ACHN (cell line): ENCODE measurements at places on chromosomes 5 and 9.
A peak's percentile ranks its signal among the peaks of the same experiment; 100 is the strongest.

GRCh38 chr5:180153991-180154390 lies 55.0 kb downstream of the RASGEF1C start:
- DNase-seq, result no peak

- DNase-seq, result no peak
Measured at GRCh38 chr5:62093411-62093810, 212.6 kb upstream of the KIF2A start.

DNA sequence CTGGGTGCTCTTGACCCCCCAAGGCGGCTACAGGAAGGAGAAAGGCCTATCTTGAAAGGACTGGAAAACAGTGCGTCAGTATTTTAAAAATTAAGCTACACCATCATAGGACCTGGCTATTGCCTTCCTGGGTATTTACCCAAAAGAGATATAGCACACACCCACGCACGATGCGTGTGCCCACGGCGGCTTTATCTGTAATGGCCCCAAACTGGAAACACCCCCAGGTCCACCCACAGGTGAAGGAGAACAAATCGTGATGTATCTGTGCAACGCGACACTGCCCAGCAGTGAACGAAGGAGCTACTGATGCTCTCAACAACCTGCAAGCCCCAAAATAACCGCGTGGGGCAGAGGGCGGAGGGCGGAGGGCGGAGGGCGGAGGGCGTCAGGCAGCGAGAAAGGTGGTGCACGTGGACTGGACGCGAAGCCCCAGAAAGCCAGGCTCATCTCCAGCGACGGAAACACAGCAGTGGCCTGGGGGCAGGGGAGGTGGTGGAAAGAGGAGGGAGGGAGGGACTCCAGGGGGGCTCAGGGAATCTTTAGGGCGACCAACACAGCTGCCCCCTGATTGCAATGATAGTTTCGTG lies 12.4 kb upstream of the PTGDS start:
- DNase-seq, result no peak

GRCh38 chr9:119153402-119153801 lies 215.8 kb downstream of the BRINP1 start:
- DNase-seq, result no peak

- no peak for DNase-seq
Measured at GRCh38 chr5:58979090-58979489, 396.2 kb downstream of the RAB3C start.

GRCh38 chr5:133738271-133738670 lies 125.9 kb upstream of the FSTL4 start:
- no peak for DNase-seq

GRCh38 chr9:98457726-98458370 lies 202.4 kb upstream of the TBC1D2 start:
- no peak for DNase-seq

DNA sequence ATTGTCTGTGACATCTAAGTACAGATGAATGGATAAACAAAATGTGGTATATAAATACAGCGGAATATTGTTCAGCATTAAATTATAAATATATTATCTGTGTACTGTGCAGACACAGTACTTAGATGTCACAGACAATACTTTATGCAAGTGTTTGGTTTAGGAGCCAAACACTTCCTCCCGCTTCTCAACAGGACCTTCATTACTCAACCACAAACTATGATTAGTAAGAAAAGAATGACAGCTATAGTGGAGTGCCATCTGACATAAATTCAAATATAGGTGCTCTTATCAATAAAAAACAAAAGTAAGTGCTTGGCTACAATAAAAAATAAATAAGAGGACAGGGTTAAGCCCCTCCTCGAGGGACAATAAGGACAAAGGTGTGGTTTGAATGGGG lies 38.9 kb upstream of the STX17 start:
- no peak for DNase-seq

DNA sequence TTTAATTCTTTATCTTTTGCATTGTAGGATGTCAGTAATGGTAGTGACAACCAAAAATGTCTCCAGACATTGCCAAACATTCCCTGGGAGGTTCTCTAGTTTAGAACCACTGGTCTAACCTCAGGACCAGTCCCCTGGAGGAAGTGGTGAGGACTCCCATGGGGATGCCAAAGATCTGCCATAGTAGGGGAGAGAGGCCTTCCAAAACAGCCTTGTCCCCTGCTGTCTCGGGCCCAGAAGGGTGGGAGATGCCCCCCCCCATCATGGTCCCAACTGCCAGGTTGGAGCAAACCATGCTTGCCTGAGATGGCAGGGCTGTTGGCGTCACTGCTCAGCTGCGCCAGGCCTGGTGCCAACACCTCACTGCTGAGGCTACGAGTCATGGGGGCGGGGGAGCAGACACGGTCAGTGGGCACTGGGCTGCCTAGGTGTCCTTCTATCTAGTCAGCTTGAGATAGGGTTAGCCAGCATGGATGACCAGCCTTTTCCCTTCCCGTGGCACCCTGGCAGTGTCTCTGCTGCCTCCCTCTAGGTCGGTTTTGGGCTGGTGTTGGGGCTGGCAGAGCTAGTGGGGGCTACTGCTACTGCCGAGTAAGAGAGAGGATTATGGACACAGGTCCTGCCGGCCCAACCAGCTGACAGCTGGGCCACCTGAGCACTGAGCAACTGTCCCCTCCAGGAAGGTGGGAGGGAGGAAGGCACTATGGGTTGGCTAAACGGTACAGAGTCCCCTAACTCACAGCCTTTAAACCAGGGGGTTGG lies 8.3 kb upstream of the CXXC5 start:
- peak; percentile 63 for DNase-seq

DNA sequence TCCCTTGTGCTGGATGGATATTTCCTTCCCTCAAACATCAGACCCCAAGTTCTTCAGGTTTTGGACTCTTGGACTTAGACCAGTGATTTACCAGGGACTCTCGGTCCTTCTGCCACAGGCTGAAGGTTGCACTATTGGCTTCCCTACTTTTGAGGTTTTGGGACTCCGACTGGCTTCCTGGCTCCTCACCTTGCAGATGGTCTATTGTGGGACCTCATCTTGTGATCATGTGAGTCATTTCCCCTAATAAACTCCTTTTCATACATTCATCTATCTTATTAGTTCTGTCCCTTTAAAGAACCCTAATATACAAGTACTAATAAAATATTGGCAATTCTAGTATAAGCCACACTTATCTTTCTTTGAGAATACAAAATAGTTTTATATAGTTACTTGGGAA lies 1078.9 kb downstream of the CDH12 start:
- no peak for DNase-seq

DNA sequence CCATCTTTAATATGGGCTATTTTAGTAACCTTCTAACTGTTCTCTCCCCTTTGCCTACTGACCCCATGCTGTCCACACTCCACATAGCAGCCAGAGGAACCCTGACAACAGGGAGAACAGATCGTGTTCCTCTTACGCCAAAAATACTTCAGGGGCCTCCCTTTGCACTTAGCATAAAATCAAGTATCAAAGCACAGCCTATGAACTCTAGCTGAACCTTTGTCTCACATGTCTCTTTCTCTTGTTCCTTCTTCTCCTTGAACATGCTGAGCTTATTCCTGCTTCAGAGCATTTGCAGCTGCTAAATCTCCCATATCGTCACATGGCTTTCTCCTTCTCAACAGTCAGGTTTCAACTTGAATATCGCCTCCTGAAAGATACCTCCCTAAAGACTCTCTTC lies 698.8 kb upstream of the C9orf72 start:
- no peak for DNase-seq

- no peak for DNase-seq
Measured at GRCh38 chr5:145111420-145111819, 723.7 kb downstream of the PRELID2 start.

DNA sequence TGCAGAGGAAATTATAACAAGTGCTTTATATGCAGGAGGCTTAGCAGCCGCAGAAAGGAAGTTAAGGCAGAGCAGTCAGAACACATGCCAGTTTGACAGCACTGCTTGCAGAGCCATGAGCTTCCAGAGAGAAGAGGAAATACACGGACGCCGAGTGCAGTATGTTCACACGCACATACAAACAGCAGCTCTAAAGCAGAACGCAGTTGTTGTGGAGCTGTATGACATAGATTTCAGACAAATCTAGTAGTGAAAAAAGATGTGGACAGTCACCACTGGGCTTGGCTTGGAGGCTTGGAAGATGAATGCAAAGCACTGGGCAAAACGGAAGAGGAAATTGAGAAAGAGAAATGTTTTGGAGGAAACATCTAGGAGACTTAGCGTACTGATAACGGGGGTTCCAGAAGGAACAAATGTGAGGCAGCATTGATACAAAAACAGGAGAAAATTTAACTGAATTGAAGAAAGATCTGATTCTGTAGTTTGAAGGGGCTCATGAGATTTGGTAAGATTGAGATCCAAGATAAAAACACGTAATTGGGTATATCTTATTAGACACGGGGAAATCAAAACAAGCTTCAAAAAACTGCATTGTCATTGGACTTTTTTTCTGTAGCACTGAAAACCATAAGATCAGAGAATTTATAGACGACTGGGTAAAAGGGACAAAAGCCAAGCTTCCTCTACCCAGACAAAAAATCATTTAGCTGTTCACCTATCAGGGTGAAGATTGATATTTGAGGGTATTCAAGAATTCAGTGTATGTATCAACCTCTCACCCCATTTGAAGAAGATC lies 19.6 kb upstream of the ROPN1L start:
- DNase-seq, result no peak

- DNase-seq, result no peak
Measured at GRCh38 chr5:103234239-103234975, 24.2 kb upstream of the MACIR start.
